CD4-positive, alpha-beta T cell treated with Interleukin-2 at 100 ng/mL for 4 hours (primary cell): ENCODE measurements at places on chromosomes 16 and 17.

GRCh38 chr17:29283496-29283895 is 10.5 kb downstream of the NUFIP2 start:
- peak; percentile 16 for DNase-seq

GRCh38 chr16:65119901-65120401 is 1.9 kb downstream of the CDH11 start:
- DNase-seq: no peak

GRCh38 chr17:55717898-55718735 is 4.5 kb downstream of the TMEM100 start:
- peak; percentile 54 for DNase-seq

- no peak for DNase-seq
Observed at GRCh38 chr16:4090351-4090851, 25.8 kb downstream of the ADCY9 start.

DNA sequence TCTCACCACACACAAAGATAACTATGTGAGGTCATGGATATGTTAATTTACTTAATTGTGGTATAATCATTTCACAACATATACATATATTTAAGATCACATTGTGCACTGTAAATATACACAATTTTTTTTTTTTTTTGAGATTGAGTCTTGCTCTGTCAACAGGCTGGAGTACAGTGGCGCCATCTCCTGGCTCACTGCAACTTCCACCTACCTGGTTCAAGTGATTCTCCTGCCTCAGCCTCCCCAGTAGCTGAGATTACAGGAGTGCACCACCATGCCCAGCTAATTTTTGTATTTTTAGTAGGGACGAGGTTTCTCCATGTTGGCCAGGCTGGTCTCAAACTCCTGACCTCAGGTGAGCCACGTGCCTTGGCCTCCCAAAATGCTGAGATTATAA is 11.5 kb upstream of the PRSS54 start:
- peak; percentile 39 for DNase-seq

- DNase-seq: no peak
Observed at GRCh38 chr17:66928949-66929348, 35.6 kb upstream of the CACNG4 start.

DNA sequence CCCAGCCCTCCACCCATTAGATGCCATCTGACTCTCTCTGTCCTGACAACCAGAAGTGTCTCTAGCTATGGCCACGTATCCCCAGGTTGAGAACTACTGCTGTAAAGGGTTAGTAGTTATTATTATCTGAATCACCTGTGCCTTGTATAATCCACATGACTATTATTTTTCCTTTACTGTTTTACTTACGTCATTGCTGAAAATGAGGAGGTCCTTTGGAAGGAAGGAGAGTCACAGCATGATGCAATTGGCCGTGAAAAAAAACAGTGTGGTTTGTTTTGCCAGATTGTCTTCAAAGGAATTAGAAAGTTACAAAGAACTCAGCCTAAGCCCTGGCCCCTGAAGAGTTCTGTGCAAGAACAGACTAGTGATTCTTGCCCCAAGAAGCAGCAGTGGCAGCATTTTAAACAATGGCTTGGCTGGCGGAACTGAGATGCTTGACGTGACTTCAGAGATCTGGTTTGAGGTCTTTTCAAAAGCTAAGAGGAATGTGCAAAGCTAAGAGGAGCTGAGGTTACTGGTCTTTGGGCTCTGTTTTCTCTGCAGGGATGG is 413.3 kb upstream of the EEF2KMT start:
- DNase-seq: no peak

DNA sequence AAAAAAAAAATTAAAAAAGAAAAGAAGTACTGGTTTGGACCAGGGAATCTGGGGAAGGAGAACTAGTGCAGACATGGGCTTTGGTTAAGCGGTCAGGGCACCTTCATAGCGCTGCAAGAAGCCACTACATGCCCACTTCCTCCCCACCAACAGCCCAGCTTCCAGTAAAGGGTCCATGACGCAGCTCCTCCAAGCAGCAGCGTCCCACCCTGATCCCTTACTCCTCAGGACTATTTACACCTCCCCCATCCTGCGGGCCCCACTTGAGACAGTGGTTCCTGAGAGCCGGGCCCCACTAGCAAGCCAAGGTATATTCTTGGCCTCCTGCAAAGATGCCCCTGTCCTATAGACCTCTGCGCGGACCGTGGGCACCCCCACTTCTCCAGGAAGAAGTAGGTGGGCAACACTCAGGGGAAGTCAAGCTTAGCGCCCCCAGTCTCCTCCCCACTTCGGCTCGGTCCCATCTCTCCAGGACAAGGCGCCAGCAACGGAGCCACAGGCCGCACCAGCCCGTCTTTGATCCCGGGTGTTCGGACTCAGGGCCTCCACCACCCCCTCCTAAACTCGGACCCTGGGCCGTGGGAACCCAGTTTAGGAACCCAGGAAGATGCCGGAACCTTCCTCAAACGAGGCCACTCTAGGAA is 913 bp upstream of the PRR14 start:
- DNase-seq: peak; percentile 6

DNA sequence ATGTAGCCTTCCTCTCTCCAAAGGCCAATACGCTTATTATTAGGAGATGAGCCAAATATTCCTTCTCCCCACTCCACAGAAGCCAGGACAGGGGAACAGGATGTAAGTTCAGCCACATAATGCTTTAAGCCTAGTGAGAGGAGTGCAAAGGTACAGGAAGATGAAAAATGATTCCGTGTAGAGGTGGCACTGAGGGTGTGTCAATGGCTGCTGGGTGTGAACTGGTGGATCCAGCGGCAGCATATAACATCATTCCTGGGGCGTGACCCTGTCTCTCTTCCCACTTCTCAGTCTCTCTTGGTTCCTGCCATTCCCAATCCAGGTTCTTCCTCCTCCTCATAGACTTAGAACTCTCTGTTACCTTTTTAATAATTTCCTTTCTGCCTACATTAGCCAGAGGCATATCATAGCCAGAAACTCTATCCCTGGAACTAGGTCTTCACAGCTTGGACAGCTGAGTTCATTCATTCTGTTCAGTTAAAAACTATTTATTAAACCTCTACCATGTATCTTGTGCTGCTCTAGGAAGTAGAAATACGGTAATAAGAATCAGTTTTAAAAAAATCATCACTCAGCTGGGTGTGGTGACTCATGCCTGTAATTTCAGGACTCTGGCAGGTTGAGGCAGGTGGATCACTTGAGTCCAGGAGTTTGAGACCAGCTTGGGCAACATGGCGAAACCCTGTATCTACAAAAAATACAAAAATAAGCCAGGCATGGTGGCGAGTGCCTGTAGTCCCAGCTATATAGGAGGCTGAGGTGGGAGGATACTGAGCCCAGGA is 58.0 kb upstream of the FAM20A start:
- DNase-seq: no peak

- DNase-seq: peak; percentile 86
Observed at GRCh38 chr16:57576429-57576870, 34.0 kb downstream of the ADGRG5 start.

- DNase-seq: no peak
Observed at GRCh38 chr17:12738624-12739023, 50.7 kb upstream of the ARHGAP44 start.

GRCh38 chr16:48562475-48562874 is 47.5 kb downstream of the N4BP1 start:
- DNase-seq: no peak

- DNase-seq: no peak
Observed at GRCh38 chr17:33910200-33910857, 344.8 kb upstream of the CCL2 start.

DNA sequence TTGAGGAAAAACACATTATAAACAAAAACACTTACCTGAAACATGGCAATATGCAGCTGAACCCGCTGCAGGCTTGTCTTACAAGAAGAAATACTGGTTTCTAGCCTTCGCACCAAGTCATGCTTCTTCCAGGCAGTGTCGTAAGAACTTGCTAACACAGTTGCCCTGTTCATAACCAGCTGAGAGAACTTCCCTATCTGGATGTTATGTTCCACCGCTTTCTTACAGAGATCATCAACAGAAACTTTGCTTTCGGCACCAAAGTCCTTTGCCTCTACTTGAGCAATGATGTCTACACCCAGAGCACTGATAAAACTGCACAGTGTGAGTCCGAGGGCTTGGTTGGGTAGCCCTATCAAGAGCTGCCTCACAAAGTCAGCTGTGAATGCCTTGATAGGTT is 27.9 kb upstream of the ARL6IP1 start:
- no peak for DNase-seq

- DNase-seq: no peak
Observed at GRCh38 chr16:73730481-73731090, 566.0 kb upstream of the PSMD7 start.

DNA sequence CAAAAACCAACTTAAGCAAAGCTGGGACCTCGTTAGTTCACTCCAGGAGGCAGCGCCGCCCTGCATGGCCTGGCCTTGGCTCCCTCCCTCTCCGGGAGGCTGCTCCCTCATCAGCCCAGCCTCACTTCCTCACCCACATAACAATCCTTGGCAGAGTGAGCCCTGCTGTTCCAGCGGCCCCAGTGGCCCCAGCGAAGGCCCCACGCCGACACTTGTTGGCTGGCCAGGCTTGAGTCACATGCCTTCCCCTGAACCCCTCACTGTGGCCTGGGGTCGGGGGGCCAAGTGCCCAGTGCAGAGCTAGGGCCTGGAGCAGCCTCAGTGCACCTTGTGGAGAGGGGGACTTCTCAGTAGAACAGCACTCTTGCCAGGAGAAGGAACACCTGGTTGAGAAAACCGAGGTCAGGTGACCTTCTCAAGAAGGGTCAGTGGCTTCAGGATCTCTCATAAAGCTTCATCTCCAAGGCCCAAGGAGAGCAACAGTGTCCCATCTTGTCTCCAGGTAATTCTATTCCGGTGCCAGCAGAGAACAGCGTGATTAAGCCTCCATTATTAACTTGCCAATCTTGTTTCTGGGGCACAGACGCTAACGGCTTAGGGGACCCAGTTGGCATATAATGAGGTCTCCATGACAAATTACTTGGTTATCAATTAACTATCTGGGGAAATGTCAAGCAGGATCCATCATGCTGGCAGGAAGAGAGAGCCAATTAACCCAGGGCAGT is 26.8 kb downstream of the ENDOV start:
- DNase-seq: no peak

DNA sequence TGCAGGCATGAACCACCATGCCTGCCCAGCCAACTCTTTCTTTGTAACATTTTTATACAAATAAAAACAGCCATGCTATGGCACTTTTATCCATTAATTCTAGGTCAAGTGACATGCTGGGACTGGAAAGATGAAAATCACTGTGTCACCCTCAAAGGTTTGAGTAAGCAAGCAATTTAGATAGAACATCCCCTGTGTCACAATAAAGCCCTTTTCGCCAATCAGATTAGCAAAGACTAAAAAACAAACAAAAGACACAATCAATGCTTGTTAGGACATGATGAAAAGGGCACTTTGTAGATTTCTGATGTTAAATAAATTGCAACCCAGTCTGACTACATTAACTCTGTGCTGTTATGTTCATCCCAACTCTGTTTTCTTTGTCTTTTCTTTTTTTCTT is 26.4 kb downstream of the CHP2 start:
- DNase-seq: no peak

DNA sequence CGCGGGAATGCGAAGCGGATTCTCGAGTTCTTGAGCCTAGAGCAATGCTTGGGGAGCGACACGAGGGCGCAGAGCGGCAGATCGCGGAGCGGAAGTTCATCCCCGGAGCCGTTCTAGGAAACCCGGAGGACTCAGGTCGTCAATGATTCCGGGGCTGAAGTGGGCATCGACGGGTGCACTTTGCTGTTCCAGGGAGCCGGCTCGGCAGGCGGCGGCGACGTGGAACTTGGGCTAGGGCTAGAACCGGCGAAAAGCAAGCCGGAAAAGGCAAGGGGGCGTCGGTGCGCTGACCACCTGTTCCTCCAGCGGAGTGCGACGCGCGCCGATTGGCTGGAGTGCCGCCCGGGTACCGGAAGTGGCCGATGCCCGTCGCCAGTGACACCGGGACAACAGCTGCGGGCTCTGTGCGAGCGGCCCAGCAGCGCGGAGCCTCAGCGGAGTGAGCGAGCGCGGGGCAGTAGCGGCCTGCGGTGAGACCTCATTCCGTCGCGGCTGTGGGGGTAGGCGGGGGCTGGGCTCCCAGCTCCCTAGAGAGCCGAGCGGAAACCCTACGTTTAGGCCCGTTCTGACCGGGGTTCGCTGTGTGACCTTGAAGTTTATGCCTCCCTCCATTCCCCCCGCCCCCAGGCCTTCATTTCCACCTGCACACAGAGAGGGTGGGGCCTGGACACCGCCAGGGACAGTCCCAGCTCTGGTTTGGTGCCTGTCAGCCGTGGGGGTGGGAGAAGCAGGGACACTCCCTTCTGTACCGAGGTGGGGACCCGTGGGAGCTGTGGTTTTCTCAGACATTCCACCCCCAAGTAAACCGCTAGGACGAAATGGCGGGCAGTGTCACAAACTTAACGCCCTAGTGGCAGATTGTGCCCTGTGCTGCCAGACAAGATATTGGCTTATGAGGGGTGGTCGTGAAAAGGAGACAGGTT is at the start of gene ZFP3:
Gene ZFP3 (plus strand): TSS at position 362 of the 923 bp plus-strand sequence. CDS start 13,038 bp downstream, outside the sequence.
- DNase-seq: peak; percentile 77

DNA sequence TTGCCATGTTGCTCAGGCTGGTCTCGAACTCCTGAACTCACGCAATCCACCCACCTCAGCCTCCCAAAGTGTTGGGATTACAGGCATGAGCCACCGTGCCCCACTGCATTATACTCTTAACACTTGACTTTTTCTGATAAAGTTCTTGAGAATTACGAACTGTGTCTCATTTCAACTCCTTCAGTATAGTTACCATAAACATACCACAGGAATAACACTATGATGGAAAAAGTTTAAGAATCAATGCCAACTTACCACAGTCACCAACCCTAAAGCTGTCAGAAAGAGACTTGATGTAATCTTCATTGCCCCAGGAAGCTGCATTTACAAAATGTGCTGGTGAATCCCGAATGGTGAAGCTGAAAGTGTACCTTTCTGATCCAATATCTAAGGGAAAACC is 10.2 kb downstream of the MEIOB start:
- no peak for DNase-seq

DNA sequence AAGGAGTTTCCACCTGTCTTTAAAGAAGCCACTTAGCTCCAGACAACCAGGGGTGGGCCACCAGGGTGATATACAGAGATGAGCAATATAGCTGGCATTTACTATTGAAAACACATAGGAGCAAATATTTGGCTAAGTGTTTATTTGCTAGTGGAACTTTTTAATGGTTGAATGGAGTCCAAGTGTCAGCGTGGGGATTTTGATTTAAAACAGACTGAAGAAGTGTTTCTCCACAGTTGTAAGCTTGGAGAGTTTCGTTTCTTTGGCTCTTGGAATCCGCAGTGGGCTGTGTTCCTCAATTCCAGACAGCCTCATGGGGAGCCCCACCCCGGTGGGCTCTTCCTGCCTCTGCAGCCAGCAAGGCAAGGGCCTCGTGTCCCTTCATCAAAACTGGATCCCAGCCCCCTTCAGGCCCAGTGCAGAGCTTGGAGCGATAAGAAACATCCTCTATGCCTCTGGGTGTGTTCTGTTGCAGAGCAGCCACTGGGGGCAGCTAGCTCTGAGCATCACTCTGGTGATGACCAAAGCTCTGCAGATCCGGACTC is 36.1 kb downstream of the NOG start:
- no peak for DNase-seq
